Stimulated activated CD8-positive, alpha-beta memory T cell treated with anti-CD3 and anti-CD28 coated beads, Interleukin-2, amount 100 ng/mL, for 48 hours (primary cell): ENCODE measurements at places on chromosomes 3 and 15.

- no peak for DNase-seq
These were observed 62.3 kb downstream of the TMEM39A start for GRCh38 chr3:119401069-119401468.

DNA sequence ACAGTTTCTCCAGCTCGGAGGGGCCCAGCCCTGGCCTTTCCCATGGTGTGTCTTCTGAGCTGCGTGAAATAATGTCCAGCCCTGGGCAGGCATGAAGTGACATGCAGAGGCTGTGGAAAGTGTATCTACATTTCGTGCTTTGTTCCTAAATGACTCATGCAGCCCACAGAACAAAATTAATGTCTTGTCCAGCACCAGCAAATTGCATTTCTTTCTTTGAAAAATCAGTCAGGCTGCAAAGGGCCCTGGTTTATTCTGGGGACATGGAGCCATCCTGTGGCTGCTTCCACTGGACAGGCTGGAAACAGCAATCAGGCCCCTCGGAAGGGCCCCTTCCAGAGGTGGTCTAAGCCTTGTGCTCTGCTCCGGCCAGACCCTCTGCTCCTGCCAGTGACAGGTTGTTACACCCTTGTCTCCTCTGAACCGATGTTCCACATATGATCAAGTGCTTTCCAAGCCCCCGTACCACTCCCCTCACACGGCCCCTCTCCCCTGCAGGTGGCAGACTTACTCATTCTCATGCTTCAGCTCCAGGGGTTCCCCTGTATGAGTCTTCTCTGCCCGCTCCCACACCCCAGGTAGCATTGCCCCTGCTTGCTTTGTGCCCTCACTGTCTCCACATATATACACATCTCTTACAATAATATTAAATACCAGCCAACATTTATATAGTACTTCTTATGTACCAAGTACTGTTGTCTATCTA, 33.7 kb downstream of the CRYGS start:
- DNase-seq: no peak

- no peak for DNase-seq
These were observed 3.5 kb downstream of the CCK start for GRCh38 chr3:42262525-42262924.

GRCh38 chr15:28133281-28133680, 34.2 kb upstream of the OCA2 start:
- DNase-seq: no peak

- DNase-seq: no peak
These were observed 513.0 kb downstream of the NTRK3 start for GRCh38 chr15:87743562-87743961.

GRCh38 chr3:144200466-144200865, 228.8 kb downstream of the DIPK2A start:
- DNase-seq: no peak
